ENCODE measurements at places on chromosomes 3 and 15.

DNA sequence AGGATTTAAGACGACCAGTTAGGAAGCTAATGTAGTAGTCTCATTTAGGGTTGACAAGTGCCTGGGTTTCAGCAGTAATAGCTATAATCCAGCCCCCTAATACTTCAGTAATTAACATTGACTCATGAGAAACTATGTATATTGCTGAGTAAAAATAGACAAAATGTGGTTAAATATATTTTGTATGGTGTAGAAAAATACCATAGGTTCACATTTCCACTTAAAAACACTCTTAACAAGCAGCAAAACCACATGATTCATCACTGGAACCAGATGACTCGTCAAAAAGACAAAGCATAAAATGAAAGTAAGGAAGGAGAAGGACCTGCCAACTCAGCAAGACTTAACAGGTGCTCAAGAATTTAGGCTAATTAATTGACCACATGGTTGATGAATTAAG lies 288.9 kb downstream of the EFHB start:
- DNase-seq = no peak

GRCh38 chr3:126934031-126934531 lies 48.8 kb upstream of the PLXNA1 start:
- DNase-seq = no peak

DNA sequence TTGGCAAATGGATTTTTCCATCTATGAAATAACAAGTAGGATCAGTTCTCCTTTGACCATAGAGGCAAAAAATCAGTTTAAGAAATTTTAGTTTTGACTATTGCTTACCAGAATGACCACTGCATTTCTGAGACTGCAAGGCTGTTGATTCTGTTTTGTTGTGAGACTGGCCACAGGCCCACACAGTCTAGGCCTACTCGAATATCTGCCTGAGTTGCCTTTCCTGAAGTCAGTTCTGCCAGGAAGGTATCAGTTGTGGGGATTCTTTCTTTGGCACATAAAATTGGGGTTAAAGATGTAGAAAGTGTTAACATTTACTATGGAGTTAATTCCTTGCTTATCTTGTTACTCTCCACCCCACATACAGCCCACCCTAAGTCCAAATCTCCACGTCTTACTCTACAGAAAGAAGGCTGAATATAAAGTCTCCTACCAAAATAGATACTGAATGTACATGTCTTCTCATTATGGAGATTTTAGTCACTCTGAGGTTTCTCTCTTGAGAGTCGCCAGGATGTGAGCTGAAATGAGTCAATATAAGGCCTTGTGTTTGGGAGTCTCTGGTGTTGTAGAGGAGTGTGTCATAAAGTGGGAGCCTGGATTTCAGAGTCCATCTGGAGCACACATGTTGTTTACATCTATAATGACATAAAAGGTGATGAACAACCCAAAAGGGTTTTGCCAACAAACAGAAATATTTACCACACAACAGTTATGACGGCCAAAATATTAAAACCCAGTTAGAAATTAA lies 45.0 kb upstream of the WWTR1 start:
- no peak for DNase-seq

- no peak for DNase-seq
These were observed 167.0 kb upstream of the TBL1XR1 start for GRCh38 chr3:177364236-177364635.

GRCh38 chr15:86236356-86237110 lies 156.9 kb downstream of the AGBL1 start:
- DNase-seq = no peak

- DNase-seq = no peak
These were observed 435 bp downstream of the RAB27A start for GRCh38 chr15:55289011-55289745.

GRCh38 chr3:16174026-16174355 lies 489 bp upstream of the GALNT15 start:
- DNase-seq = no peak
